Naive B cell (primary cell): ENCODE measurements at places on chromosomes 2 and 18. TPM values are rescaled to one million over a fixed set of nuclear protein-coding genes. Genes with fewer than 3 reads are reported as not detected.
A peak's percentile ranks its signal among the peaks of the same experiment; 100 is the strongest.

CBLN2 gene
- not detected for polyA plus RNA-seq

DNA sequence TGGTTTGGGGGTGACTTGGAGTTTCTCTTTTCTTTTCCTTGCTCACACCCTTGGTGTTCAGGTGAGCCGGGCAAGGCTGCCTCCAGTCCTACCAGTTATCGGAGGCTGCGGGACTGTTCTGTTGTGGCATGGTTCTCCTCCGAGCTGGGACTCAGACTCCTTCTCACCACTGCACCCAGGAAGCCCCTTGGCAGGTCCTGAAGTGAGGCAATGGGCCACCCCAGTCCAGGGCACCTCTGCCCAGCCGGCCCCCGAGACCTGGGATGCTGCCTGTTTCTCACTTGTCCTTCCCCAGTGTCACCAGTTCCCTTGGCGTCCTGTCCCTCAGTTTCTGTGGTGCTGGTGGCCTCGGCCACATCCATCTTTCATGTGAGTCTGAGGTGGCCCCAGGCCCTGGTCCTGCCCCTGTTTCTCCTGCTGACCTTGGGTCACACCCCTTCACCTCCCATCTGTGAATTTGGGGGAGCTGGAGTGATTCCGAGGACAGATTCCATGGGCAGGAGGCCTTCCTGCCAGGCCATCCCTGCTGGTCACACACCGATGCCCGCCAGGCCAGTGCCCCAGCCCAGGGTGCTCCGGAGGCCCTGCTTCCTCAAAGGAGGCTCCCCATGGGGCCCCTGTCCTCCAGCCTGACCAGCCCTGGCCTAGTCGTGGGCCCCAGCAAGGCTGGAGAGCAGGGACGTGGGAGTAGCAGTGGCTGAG, 6.6 kb upstream of the KLHL30 start:
- DNase-seq = no peak

DNA sequence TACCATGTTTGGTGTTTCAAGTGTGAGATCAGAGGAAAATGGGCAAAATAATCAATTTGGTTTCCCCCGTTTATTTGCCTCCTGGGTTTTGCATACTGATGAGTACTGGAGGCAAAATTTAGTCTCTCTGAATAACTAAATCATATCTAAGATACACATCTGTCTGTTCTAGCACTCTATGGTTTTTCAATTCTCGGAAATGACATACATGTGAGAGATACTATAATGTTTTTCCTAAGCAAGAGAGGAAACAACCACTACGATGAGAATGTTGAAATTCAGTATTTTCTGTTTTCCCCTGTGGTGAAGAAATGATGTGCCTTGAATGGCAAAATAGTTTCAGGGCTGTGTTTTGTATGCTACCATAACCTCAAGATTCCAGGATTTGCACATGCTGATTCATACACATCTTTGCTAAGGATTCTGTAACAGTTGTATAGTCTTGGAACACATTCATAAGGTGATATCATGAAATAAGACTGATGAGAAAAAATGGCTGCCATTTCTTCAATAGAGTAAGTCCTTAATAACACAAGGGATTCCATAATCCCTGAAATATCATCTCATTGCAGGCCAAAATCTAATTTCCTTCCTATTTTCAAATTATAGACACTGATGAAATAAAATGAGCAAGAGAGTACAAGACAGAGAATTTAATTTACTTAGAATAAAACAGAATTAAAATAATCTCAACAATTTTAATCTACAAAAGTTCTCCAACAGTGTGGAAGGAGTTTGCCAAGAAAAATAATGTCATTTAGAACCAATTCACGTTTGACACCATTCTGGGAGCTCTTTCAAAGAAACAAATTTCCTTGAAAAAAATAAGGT, 316.6 kb downstream of the FIGN start:
- no peak for DNase-seq

NYAP2 gene
- not detected for polyA plus RNA-seq

GRCh38 chr2:176002688-176003210, 682 bp upstream of the LNPK start:
- peak; percentile 1 for DNase-seq

DNA sequence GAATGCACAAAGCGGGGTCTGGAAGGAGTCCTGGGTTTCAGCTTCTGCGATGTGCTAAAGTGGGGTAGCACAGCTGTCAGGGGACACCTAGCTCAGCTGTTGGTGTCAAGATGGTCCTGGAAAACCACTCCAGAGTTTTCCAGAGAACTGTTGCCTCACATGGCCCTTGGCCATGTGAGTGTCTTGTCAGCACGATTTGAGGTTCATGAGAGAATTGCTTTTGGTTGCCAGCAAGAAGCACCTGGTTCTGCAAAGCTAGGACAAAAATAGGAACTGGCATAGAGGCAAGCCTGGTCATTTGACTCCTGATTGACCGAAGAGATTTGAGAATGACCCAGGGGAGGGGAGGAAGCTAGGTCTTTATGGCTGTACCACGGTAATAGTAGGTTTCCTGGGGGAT, 50.4 kb upstream of the CTLA4 start:
- DNase-seq = no peak
